Activated CD8-positive, alpha-beta memory T cell treated with anti-CD3 and anti-CD28 coated beads, Interleukin-2, amount 10 ng/mL, durations not matched to agents 7 days and 5 days (primary cell): ENCODE measurements at places on chromosomes 6 and 20. TPM values are rescaled to one million over a fixed set of nuclear protein-coding genes. Genes with fewer than 3 reads are reported as not detected.
A peak's percentile ranks its signal among the peaks of the same experiment; 100 is the strongest.

- H3K4me3 ChIP-seq: no peak overlapping the region
- no peak for DNase-seq
Measured at GRCh38 chr20:12762725-12763124, 246.0 kb upstream of the SPTLC3 start.

- H3K4me1 ChIP-seq: peaks cover 19% of the 10 kb centered on the region
- no peaks in the 10 kb centered on the region for H3K36me3 ChIP-seq
- H3K27ac ChIP-seq: no peak overlapping the region
- peak; percentile 51 for DNase-seq
- peak overlapping the region; percentile 55 for H3K4me3 ChIP-seq
- peaks cover 46% of the 10 kb centered on the region for H3K27me3 ChIP-seq
Measured at GRCh38 chr20:36093025-36093803, 61.3 kb upstream of the EPB41L1 start.

DNA sequence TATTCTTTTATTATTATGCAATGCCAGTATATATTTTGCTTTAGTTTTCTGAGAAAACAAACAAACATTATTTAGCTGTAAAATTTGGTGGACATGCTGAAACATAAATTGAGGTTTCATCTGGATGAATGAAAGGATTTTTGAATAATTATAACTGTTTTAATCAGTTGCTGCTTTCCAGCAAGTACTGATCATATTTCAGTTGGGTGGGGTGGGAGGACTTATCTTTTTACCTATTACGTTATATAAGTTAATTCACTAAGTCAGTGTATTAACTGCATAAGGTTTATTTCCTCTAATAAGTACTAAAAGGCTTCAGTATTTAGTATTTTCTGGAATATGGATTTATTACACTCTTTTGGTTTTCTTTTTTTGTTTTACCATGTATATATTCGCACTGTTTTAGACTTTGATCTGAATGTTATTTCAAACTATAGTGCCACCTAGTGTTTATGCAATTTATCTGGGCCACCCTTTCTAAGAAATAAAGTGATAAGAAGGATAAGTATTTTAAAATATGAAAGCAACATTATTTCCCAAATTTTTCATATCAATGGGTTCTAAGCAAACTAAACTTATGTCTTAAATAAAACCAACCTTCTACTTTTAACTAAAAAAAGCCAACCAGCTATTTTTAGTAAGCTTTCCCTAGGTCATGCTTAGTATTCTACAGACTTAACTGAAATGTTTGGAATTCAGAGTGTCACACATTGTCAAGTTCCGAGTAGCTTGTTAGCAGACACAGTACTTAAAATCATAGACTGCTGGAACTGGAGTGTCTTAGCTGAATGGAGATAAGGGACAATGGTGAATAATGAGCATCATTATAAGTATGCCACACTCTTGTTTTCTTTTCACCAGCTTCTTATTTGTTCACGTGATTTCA lies 105.4 kb upstream of the MCHR2 start:
- no peaks in the 10 kb centered on the region for H3K36me3 ChIP-seq
- H3K27ac ChIP-seq: no peak overlapping the region
- H3K27me3 ChIP-seq: peaks cover 44% of the 10 kb centered on the region
- no peaks in the 10 kb centered on the region for H3K4me1 ChIP-seq

GRCh38 chr6:149114167-149114566 lies 203.3 kb upstream of the TAB2 start:
- H3K4me1 ChIP-seq: peaks cover 65% of the 10 kb centered on the region
- H3K27ac ChIP-seq: no peak overlapping the region
- DNase-seq: no peak
- H3K27me3 ChIP-seq: no peaks in the 10 kb centered on the region
- H3K4me3 ChIP-seq: no peak overlapping the region

DNA sequence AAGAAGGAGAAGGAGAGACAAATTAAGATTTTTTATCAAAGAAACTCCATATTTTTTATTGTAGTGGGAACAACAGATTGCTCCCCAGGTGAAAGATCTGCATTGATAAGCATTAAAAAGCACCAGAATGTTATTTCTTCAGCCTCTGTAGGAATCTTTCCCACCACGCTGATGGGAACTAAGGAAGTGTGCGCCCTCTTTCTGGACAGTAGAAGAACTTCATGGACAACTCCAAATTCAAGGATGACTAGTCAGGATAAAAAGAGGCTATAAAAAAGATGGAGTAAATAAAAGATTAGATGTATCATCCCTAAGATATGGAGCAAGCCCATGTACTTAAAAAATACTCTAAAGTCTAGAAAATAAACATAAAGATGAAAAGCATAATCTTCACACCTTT lies 45.8 kb upstream of the PAK5 start:
- DNase-seq: no peak
- H3K36me3 ChIP-seq: no peaks in the 10 kb centered on the region
- H3K4me1 ChIP-seq: peaks cover 4% of the 10 kb centered on the region
- H3K27ac ChIP-seq: no peak overlapping the region
- H3K27me3 ChIP-seq: no peaks in the 10 kb centered on the region

- no peaks in the 10 kb centered on the region for H3K4me1 ChIP-seq
- peaks cover 8% of the 10 kb centered on the region for H3K27me3 ChIP-seq
- H3K36me3 ChIP-seq: no peaks in the 10 kb centered on the region
Measured at GRCh38 chr6:122710908-122711635, 68.4 kb upstream of the FABP7 start.

- peaks cover 64% of the 10 kb centered on the region for H3K4me1 ChIP-seq
- H3K4me3 ChIP-seq: no peak overlapping the region
- H3K27ac ChIP-seq: peak overlapping the region; percentile 76
- peaks cover 13% of the 10 kb centered on the region for H3K36me3 ChIP-seq
Measured at GRCh38 chr6:25369036-25369432, 89.9 kb downstream of the CARMIL1 start.

DNA sequence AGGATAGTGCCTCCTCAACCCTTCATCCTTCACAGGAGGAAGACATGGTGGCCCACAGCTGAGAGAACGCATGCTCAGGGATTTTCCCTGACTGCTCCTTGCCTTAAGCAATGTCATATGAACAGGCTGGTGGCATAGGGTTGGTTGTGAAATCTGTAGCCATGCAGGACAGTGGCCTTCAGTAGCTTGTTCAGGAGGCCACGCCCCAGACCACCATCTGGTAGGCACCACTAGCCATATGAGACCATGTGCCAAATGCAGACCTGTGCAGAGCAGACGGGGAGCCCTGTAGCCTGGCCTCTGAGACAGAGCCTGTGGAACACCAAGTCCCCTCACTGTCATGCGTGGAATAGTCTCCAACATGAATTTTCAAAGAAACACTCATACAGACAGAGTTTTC lies 76.5 kb downstream of the ADTRP start:
- H3K27me3 ChIP-seq: peaks cover 5% of the 10 kb centered on the region
- no peak overlapping the region for H3K27ac ChIP-seq
- no peaks in the 10 kb centered on the region for H3K36me3 ChIP-seq
- H3K4me1 ChIP-seq: no peaks in the 10 kb centered on the region
- H3K4me3 ChIP-seq: no peak overlapping the region
- no peak for DNase-seq

DNA sequence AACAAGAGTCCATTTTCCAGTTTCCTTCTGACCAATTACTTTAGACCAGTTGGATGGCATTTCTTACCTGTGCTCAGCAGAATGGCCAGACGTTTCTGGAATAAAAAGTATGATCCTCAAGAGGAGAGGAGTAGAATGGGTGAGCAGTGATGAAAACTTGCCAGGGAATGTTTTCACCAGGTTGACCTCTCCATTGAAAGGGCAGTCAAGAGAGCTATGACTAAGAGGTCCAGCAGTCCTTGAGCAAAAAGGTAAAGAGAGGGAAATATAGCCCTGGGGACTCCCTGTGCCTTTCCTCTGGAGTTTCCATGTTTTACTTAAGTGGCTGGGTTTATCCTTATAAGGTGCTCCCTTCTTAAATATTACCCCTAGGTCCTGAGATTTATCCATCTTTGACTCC lies 210.9 kb downstream of the TBX18 start:
- DNase-seq: no peak
- H3K4me3 ChIP-seq: no peak overlapping the region
- H3K27ac ChIP-seq: no peak overlapping the region
- H3K27me3 ChIP-seq: no peaks in the 10 kb centered on the region
- H3K36me3 ChIP-seq: no peaks in the 10 kb centered on the region

DNA sequence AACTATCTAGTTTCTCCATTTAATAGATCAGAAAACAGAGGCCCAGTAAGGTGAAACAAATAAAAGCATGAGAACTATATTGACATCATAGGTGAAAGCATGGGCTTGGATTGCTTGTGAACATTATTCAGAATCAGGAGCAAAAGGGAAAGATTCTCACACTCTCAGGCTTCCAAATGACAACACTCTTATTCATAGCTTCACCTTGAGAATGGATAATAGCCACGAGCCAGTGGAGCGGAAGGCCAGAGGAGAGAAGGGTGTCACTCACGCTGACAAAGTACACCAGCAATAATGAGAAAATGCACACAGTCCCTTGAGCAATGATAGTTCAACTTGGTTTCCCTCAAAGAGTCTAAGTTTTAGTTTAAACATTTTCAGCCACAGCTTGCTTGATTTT lies 339.0 kb downstream of the TPBG start:
- H3K27ac ChIP-seq: no peak overlapping the region
- peaks cover 3% of the 10 kb centered on the region for H3K4me1 ChIP-seq
- H3K4me3 ChIP-seq: no peak overlapping the region
- peaks cover 4% of the 10 kb centered on the region for H3K27me3 ChIP-seq
- no peaks in the 10 kb centered on the region for H3K36me3 ChIP-seq
- no peak for DNase-seq

DNA sequence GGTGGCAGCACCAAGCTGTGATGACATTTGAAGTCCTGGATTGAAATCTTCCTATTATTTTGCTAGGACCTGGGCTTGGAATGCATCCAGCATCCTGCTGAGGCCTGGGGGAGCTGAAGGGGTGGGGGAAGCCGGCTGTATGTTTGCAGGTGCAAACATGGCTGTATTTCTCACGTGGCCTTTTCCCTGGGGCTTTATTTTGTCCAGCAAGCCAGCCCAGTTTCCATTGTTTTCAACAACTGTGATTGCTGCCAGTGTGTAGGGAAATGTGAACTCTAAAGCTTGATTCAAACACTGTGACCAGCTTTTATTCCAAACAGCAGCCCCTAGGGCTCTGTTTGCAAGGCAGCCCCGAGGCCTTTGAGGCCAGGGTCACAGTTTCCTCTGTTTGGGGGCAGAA lies 683.0 kb downstream of the DHX35 start:
- DNase-seq: no peak
- no peaks in the 10 kb centered on the region for H3K27me3 ChIP-seq
- H3K36me3 ChIP-seq: no peaks in the 10 kb centered on the region
- H3K4me1 ChIP-seq: no peaks in the 10 kb centered on the region

DNA sequence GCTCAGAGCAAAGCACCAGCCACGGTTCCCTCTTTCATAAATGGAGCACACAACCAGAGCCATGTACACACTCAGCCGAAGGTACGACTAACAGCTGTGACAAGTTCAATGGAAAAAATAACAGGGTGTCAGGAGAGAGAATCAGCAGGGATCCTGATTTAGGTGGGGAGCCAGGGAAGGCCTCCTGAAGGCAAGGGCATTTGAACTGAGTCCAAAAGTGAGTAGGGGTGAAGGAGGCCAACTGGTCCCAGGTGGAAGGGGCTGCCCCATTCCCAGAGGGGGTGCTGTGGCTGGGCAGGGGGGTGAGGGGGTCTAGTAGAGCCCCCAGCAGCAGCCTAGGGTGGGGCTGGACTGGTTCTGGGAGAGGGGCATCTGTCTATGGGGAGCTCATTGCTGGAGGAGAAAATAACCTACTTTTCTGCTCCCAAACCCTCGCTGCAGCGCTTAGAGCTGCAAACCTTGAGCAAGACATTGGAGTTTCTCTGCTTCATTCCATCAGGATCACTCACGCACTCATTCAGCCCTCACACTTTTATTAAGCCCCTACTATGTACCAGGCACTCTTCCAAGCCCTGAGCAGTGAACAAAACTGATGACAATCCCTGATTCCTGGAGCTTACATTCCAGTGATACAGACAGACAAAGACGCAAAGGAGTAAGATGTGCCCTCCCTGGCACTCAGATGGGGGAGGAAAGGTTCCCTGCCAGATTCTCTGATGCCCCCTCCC lies 113.5 kb downstream of the TOX2 start:
- H3K27ac ChIP-seq: no peak overlapping the region
- peak; percentile 31 for DNase-seq
- peaks cover 89% of the 10 kb centered on the region for H3K27me3 ChIP-seq
- peaks cover 6% of the 10 kb centered on the region for H3K36me3 ChIP-seq

DNA sequence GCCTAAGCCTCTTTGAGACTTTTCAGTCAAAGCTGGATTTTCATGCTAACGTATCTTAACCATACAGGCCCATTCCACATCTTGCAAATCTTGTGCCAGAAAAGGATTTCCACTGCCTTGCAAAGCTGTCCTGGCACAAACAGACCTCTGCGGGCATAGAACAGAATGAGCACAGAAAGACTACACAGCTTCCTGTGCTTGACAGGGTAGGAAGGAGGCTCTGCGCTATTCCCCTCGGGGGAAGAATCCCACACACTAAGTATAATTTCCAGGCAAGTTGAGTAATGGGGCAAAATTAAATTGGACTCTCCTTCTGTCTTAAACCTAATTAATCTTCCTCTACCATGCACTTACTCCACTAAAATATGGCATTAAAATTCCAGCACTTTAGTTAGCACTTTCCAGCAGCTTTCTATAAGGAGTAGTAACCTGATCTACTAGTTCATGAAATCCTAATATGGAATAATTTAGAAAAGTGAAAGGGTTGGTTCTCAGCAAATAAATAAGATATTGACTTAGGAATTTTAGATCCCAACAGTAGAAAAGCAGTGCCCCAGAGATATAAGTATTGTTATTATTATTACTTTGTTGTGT lies 532.1 kb upstream of the JAG1 start:
- no peaks in the 10 kb centered on the region for H3K27me3 ChIP-seq
- H3K27ac ChIP-seq: no peak overlapping the region
- H3K4me1 ChIP-seq: no peaks in the 10 kb centered on the region
- DNase-seq: no peak
- no peak overlapping the region for H3K4me3 ChIP-seq

DNA sequence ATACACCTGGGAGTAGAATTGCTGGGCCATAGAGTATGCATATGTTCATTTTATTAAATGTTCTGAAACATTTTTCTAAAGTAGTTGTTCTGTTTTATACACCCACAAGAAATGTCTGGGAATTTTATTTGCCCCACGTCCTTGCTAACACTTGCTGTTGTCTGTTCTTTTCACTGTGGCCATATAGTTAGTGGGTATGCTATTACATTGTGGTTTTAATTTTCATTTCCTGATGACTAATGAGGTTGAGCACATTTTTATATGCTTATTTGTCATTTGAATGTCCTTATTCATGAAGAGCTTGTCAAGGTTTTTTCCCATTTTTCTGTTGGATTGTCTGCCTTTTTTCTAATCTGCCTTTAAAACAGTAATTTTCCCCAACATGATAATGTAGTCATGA lies 41.5 kb upstream of the TGM3 start:
- no peaks in the 10 kb centered on the region for H3K36me3 ChIP-seq
- DNase-seq: no peak
- peaks cover 15% of the 10 kb centered on the region for H3K4me1 ChIP-seq
- H3K27me3 ChIP-seq: peaks cover 16% of the 10 kb centered on the region
- H3K4me3 ChIP-seq: no peak overlapping the region
- H3K27ac ChIP-seq: no peak overlapping the region

- peaks cover 2% of the 10 kb centered on the region for H3K4me1 ChIP-seq
- H3K27me3 ChIP-seq: peaks cover 2% of the 10 kb centered on the region
- DNase-seq: no peak
- no peak overlapping the region for H3K4me3 ChIP-seq
Measured at GRCh38 chr6:152351110-152351509, 286.1 kb downstream of the SYNE1 start.

Gene MOXD1
- total RNA-seq: not detected

Gene PACSIN1
- 2.2 TPM for total RNA-seq

Gene PPP1R3G
- total RNA-seq: not detected

Gene SULF2
- 2.0 TPM for total RNA-seq
